ENCODE measurements at places on chromosomes 5 and 9. TPM values are rescaled to one million over a fixed set of nuclear protein-coding genes. Genes with fewer than 3 reads are reported as not detected.

- H3K27me3 ChIP-seq = no peaks in the 10 kb centered on the region
- no peak overlapping the region for H3K27ac ChIP-seq
- no peaks in the 10 kb centered on the region for H3K36me3 ChIP-seq
- peaks cover 42% of the 10 kb centered on the region for H3K4me1 ChIP-seq
These were observed 95.1 kb downstream of the SH3TC2 start for GRCh38 chr5:148967783-148968182.

The SPATA31C1 gene
- not detected for total RNA-seq

DNA sequence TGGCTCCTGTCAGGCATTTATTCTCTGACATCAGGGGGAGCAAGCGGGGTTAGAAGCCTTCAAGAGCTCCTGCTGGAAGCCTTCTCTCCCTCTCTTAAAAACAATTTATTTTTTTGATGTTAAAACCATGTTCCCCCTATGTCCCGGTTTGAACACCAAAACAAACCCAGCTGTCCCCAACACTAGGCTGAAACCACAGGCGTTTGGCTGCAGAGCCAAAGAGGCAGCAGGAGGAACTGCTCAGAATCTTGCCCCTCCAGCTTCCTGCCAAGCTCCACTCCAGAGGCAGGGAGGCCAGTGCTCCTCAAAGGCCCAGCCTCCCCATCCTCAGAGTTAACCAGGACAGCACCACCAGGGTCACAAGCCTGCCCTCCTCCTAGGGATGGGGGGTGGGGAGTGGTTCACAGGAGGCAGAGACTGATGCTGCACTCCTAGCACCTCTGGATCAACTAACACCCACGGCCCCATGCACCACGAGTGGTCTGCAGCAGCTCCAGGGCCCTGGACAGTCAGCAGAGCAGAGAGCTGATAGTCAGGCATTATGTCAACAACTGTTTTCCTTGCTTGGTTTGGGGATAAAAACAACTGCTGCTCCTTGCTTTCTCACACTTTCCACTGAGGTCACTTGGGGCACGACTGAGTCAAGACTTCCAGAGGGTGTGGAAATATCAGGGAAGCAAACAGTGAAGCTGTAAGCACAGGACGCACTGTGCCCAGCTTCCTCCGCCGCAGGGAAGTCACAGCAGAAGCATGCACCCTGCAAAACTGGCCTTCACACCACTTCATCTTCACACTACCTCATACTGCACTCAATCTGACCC is 96.5 kb upstream of the ADRA1B start:
- H3K27ac ChIP-seq = no peak overlapping the region
- H3K4me3 ChIP-seq = no peak overlapping the region
- H3K36me3 ChIP-seq = no peaks in the 10 kb centered on the region

The PIGO gene
- total RNA-seq = 20.8 TPM

Measured in thyroid gland (tissue), 4 donors.